ENCODE measurements at places on chromosomes 2 and 18. TPM values are rescaled to one million over a fixed set of nuclear protein-coding genes. Genes with fewer than 3 reads are reported as not detected.

GRCh38 chr2:214079032-214079431 lies 331.8 kb upstream of the VWC2L start:
- DNase-seq = no peak

Gene CPSF3
- total RNA-seq = 20.9 TPM

GRCh38 chr18:13910986-13911385 lies 4.3 kb downstream of the MC2R start:
- no peak for DNase-seq

Gene ALLC
- not detected for total RNA-seq

Gene EN1
- total RNA-seq = not detected
